ENCODE measurements at places on chromosomes 11 and 22.

GRCh38 chr11:121394785-121395184 is 57.3 kb upstream of the SORL1 start:
- no peak for DNase-seq

- DNase-seq, result no peak
These were observed 392.3 kb downstream of the MN1 start for GRCh38 chr22:27409299-27409698.

DNA sequence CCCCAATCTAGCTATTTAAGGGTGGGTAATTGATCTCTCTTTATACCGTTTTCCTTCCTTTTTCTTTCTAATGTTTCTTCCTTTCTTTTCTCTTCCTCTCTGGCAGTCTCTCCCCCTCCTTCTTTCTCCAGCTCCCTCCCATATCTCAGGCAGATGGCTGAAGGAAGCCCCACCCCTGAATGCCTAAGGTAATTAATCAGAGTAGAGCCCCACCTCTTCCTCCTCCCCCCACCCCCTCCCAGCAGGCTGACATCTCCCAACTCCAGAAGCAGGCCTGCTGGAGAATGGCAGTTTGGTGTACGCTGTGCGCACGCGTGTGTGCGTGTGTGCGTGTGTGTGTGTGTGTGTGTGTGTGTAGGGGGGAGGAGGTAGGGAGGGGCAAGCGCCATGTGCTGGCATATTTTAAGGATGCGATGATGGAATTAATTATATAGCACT is 122.6 kb downstream of the APOL5 start:
- DNase-seq, result peak; percentile 82

DNA sequence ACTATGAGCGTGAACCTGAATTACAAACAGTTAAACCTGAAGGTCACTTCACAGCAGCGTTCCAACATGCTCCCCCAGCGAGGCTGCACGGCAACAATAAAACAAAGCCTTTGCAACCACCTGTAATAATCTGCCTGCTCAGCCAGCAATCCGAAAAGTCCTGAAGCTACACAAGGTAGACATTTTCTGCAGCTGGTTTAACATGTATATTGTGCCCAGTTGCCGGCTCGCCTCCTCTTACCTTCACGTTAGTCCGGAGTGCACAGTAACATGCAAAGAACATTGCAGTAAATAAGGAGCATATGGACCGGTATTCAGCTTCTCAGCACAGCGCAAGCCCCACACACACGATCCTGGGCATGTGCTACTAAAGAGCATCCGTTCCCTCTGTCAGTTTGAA is 704.3 kb downstream of the DLG2 start:
- DNase-seq, result no peak

GRCh38 chr11:693415-693831 is 1.6 kb downstream of the DEAF1 start:
- no peak for DNase-seq

DNA sequence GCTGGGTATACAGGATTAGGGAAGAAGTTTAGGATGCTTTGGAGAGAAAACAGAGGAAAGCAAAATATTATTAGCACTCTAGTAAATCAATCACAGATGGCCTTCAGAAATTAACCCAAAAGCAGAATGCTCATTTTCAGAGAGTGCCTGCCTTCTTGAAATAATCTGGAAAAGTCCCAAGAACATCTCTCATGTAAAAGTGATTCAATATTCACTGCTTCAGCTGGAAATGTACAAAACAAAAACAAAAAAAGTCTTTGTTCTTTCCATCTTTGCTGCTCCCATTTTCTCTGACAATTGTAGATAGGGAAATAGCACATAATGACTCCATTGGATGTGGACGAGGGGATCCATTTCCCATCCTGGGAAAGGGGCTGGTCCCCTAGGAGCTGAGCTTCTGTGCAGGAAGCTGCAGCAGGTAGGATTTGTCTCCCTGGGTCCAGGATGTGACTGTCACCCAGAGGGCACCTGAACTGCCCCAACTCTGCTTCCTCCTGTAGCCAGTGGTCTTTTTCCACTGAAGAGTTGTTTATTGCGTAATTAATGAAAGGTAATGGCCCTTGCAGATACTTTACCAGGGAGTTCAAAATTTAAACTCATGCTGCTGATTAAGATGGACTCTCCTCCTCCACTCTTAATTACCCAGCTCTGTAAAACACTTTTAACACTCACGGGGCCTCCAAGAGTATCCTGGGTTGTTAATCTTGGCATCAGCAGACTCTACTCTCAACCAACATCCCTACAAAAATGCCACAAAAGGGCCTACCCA is 57.9 kb downstream of the SC5D start:
- no peak for DNase-seq

DNA sequence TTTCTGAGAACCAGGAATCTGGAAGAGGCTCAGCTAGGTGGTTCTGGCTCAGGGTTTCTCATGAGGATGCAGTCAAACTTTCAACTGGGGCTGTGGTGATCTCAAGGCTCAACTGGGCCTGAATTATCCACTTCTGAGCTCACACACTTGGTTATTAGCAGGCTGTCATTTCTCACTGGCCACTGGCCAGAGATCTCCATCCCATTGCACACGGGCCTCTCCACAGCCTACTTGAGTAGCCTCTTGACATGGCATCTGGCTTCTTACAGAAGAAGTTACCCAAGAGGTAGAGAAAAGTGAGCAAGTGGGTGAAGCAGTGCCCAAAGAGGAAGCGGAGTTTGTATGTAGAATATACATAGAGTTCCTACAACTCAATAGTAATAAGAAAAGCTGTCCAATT is 16.0 kb downstream of the CALCA start:
- DNase-seq, result no peak

DNA sequence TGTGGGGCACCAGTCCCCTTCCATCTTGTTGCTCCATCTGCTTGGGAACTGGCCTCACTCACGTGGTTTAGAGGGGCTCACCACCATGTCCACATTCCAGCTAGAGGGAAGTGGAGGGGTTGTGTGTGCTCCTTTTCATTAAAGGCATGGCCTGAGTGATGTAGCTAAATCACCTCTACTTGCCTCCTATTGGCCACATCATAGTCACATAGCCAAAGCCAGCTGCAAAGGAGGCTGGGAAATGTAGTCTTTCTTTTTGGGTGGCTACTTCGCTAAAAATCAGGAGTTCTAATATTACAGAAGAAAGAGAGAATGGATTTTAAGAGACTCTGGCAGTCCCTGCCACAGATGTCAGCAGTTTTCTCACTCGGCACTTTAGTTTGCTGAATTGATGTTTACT is 63.0 kb upstream of the ALX4 start:
- no peak for DNase-seq

- DNase-seq, result no peak
These were observed 24.3 kb upstream of the OR5B12 start for GRCh38 chr11:58466293-58466692.

- DNase-seq, result no peak
These were observed 8.7 kb downstream of the GRIK4 start for GRCh38 chr11:120520091-120520822.

DNA sequence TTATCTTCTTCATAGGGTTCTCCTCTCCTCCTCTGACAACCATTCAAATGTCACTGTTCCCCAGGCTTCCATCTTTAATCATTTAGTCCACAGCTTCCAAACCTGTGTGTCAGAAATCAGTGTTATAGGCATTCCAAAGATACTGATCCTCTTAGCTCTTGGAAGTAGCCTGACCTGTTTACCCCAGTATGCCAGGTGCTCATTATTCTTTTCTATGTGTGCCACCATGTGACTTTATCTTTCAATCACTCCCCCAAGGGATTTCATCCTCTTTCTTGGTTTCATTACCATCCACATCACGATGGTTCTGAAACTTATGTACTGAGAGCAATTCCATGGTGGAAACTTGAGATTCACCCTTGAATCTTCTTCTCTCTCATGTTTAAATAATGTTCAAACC is 7.6 kb downstream of the POU2AF2 start:
- no peak for DNase-seq

DNA sequence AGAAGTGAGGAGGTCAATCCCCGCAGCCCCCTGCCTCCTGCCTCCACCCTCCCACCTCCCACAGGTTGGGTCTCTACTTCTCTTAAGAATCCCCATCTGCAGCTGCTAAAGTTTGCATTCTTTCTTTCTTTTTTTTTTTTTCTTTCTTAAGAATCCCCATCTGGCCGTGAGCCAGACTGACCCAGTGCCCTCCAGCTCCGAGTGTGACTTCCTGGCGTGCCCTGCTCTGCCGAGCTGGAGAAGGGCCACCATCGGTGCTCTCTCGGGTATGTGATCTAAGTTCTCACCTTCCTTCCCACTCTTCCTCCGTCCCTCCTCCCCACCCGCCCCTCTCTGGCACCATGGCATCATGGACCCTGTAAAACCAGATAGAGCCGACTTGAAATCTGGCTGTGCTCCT is 66.7 kb upstream of the LMO1 start:
- DNase-seq, result no peak

DNA sequence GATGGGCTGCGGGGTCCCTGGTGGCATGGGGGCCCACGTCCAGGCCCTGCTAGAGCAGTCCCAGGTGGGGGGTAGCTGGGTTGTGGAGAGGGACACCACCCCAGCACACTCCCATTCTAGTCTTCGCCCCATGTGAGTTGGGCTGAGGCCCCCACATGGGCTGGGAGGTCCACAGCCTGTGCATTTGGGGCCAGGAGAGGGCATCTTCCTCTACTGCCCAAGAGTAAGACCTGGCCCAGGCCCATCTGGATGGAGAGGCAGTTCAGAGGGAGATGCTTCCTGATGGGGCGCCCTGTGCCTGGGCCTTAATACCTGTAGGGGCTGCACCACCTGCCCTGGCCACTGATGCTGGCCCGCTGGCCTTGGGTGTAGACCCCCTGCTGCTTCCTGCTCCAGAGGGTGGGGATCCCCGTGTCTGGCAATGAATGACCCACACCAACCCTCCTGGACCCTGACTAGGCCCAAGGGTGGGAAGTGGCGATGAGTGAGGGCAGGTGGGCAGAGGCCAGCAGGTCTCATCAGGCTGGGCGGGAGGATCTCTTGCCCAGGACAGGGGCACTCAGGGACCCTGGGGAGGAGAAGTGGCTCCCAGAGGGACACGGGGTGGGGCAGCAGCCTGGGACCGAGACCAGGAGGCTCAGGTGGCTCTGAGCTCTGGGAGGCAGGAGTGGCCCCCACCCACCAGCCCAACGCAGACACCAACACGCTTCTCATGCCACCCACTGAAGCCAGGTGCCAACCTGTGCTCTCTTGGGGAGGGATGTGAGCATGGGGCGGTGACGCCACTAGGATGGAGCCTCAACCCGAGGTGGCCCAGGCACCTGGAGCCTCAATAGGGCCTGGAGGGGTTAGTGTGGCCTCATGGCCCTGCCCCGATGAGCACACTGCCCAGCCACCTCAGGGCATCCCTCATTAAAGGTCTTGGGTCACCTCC is 17.4 kb upstream of the GNB1L start:
- DNase-seq, result no peak

DNA sequence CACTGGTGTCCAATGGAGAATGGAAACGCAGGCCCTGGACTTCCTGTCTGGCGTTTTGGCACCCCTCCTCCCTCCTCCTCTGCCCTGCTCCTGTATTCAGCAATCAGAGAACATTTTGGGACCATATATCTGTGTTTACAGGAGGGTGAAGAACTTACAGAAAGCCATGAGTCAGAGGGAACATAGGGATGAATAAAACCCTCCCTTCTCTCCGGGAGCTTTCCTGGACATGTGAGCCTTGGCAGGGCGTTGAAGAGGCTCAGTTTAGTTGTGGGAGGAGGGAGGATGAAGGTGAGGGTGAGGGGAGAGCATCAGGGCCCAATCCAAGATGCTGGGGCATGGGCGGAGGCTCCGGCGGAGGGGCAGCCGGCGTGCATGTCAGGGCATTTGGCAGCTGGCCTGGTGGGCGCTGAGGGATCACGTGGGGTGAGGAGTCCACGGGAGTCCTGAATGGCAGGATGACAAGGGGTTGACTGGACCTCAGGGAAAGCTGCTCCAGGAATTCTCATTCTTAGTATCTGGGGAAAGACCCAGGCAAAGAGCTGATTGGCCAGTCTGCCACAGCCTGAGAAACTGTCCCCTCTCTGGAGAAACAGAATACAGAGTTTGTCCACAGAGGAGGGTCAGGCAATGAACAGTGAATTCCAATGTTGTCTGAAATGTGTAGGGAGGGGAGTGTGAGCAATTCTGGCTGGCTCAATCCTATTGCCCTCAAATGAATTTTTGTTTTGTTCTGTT is 28.9 kb downstream of the MICAL2 start:
- DNase-seq, result no peak

DNA sequence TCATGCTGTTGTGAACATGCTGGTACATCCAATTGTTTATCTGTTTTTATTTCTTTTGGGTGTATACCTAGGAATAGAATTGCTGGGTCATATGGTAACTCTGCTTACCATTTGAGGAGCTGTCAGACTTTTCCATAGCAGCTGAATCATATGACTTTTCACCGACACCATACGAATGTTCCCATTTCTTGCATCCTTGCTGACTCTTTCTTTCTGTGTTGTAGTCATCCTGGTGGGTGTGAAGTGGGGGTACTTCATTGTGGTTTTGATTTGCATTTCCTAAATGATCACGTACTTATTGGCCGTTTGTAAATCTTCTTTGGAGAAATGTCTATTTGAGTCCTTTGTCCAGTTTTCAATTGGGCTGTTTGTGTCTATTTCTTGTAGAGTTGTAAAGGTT is 26.5 kb downstream of the ATXN10 start:
- DNase-seq, result no peak

- no peak for DNase-seq
These were observed 12.5 kb upstream of the TCF20 start for GRCh38 chr22:42282943-42283277.

- DNase-seq, result peak; percentile 38
These were observed at the start of gene TRIM22 for GRCh38 chr11:5689551-5689983. TSS of gene TRIM22 (plus strand) at chr11:5689790. CDS start at chr11:5696233, 6,443 bp downstream.

- DNase-seq, result no peak
These were observed 9.3 kb upstream of the NUP160 start for GRCh38 chr11:47857485-47857884.

GRCh38 chr22:43308060-43308830 is 34.9 kb downstream of the SCUBE1 start:
- no peak for DNase-seq

- DNase-seq, result no peak
These were observed 2.1 kb downstream of the KLHL35 start for GRCh38 chr11:75430714-75431532.

- DNase-seq, result no peak
These were observed 88.3 kb downstream of the EFCAB6 start for GRCh38 chr22:43723816-43724215.

DNA sequence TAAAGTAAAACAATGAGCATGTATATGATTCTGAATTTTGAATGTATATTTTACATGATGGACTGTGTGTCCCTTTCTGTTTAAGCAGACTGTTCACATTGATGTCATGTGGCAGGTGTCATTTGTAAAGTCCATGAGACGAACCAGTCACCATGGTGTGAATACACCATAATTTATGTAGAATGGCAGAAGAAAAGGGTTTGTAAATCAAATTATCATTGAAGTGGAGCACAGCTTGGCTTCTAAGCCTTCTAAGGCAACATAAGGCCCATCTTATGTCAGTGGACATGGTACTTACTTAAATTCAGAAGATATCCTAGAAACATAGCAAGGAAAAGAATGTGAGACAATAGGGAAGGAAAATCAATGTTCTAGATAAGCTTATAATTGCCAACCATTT is 4.4 kb downstream of the MAP6 start:
- no peak for DNase-seq

GRCh38 chr22:39149915-39150847 is 2.3 kb downstream of the CBX7 start:
- no peak for DNase-seq

GRCh38 chr11:128351168-128351567 is 236.2 kb downstream of the ETS1 start:
- no peak for DNase-seq

- no peak for DNase-seq
These were observed 1076.9 kb upstream of the TENM4 start for GRCh38 chr11:80517701-80518100.

- DNase-seq, result no peak
These were observed 48.1 kb upstream of the TOP3B start for GRCh38 chr22:22030493-22031182.

- no peak for DNase-seq
These were observed 967 bp upstream of the ARVCF start for GRCh38 chr22:20017622-20017958.
